ENCODE measurements at places on chromosomes 11 and 22.

DNA sequence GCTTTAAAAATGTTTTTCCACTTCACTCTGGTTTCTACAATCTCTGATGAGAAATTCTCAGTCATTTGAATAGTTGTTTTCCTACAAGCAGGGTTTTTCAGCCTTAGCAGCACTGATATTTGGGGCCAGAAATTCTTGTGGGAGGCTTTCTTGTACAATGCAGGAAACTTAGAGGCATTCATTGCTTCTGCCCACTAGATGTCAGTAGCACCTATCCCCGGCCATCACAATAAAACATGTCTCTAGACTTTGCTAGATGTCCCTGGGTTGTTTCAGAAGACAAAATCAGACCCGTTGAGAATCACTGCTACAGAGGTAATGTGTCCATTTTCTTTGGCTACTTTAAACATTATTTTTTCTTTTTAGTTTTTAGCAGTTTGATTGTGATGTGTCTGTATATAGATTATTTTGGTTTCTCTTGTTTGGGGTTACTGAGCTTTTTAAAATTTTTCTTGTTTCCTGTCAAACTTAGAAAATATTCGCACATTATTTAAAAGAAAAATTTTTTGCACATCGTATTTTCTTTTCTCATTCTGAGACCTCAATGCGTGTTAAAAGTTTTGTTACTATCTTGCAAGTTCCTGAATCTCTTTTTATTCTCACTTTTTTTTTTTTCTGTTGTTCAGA, 60.8 kb upstream of the CCDC179 start:
- DNase-seq = no peak

- no peak for DNase-seq
These were observed 16.9 kb downstream of the FXYD6 start for GRCh38 chr11:117859488-117860112.

DNA sequence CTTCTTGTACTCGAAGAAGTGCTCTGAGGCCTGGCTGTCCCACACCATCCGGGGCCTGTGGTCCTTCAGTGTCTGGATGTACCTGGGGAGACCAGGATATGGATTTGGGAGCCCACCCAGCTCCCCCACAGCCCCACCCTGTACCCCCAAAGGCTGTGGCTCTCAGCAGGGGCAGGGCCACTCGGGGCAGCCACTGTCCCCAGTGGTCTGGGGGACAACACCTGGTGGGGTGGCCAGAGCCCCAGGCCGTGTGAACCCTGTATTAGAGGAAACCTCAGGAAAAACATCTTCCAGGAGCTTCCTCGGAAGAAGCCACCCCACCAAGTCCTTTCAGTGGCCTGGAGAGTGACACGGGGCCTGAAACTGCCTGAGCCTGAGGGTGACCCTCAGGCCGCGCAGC, 27.8 kb downstream of the TSPAN4 start:
- DNase-seq = no peak

- DNase-seq = peak; percentile 7
These were observed 138.7 kb downstream of the TRIM29 start for GRCh38 chr11:119999220-119999619.

- DNase-seq = no peak
These were observed 354.8 kb downstream of the TENM4 start for GRCh38 chr11:79086056-79086455.

- DNase-seq = no peak
These were observed 6.2 kb downstream of the DUSP8 start for GRCh38 chr11:1565904-1566247.

DNA sequence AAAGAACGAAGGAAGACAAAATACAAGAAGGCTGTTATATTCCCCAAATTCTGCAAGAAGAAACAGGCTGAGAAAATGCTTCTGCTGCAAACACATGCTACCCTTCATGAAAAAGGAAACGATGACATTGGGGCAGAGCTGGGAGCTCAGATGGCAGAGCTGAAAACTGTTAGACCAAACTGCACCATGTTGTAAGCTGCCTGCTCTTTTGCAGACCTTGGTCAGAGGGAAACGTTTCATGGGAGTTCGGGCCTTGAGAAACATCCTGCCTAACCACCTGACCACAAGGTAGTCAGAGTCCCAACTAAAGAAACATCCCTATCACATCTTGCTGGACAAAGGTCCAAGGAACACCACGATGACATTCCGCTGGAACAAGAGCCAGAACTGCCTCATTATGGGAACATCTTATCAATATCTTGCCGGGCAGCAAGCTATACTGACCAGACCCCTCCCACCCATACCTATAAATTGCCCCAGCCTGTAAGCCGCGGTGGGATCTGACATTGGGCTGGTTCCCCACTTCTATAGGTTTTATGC, 110.7 kb upstream of the CTSC start:
- DNase-seq = no peak

GRCh38 chr11:110468121-110468520, 38.4 kb downstream of the FDX1 start:
- DNase-seq = no peak

DNA sequence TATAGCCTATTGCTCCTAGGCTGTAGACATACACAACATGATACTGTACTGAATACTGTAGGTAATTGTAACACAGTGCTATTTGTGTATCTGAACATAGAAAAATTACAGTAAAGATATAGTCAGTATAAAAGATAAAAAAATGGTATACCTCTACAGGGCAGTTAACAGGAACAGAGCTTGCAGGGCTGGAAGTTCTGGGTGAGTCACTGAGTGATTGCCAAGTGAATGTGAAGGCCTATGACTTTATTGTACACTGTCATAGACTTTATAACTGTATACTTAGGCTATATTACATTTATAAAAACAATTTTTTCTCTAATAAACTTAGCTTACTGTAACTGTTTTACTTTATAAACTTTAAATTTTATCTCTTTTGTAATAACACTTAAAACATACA, 332.4 kb upstream of the ARHGAP42 start:
- DNase-seq = no peak

- no peak for DNase-seq
These were observed 143.8 kb upstream of the DDI1 start for GRCh38 chr11:103892603-103893002.

DNA sequence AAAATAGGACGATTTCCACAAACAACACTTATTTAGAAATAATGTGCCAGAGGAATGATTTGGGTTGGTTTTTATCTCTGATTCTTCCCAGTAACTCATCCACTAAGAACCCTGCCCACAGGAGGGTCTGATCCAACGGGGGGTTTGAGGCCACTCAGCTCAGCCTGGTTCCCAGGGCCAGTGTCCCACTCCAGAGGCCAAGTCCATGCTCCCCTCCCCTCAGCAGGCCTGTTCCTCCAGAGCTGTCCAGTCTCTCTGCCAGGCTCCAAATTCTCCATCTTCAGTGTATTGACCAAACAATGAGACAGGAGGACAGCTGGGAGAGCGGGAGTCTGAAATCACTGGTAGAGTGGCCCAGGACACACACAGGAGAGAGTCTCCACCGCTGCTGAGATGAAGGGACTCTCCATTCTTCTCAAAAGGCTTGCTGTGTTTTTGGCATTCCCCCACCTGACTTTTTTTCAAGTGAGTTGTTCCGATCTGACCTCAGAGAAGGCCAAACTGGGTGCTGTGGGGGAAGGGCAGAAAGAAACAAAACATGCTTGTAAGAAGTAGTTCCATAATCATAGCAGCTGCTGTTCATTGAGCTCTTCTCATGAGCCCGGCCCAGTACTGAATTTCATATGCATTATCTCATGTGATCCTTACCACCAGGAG, 17.6 kb upstream of the SCN2B start:
- DNase-seq = no peak

DNA sequence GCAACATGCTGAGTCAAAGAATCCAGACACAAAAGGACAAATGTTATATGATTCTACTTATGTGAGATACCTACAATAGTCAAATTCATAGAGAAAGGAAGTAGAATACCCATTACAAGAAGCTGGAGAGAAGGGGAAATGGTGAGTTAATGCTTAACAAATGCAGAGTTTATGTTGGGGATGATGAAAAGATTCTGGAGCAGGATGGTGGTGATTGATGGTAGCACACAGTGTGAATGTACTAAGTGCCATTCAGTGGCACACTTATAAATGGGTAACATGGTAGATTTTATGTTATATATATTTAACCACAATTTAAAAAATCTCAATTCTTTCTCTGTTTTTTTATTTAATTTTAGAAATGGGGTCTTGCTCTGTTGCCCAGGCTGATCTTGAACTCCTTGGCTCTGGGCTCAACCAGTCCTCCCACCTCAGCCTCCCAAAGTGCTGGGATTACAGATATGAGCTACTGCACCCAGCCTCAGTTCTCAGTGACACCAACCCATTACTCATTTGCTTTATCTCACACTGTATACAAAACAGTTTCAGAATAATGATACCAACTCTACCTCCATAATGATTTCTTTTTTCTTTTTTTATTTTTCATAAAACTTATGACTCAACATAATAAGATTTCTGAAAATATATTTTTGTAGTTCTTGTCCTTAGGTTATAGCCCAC, 9.6 kb upstream of the RELA start:
- DNase-seq = no peak

DNA sequence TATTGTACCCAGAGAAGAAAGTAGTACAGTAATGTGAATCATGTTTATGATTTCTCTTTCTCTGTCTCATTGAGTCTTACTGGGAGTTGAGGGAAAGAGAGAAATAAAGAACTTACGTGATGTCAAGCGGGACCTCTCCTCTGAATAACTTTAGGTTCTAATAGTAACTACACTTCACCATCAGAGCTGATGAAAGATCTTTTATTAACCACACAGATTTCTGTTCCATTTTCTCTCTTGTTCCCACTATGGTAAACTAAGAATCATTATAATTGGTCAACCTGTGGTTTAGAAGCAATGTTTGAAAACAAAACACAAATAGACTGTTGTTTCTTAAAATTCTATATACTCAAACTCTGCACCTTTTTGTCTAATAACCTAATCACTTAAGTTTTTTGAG, 142.3 kb downstream of the ELP4 start:
- no peak for DNase-seq

DNA sequence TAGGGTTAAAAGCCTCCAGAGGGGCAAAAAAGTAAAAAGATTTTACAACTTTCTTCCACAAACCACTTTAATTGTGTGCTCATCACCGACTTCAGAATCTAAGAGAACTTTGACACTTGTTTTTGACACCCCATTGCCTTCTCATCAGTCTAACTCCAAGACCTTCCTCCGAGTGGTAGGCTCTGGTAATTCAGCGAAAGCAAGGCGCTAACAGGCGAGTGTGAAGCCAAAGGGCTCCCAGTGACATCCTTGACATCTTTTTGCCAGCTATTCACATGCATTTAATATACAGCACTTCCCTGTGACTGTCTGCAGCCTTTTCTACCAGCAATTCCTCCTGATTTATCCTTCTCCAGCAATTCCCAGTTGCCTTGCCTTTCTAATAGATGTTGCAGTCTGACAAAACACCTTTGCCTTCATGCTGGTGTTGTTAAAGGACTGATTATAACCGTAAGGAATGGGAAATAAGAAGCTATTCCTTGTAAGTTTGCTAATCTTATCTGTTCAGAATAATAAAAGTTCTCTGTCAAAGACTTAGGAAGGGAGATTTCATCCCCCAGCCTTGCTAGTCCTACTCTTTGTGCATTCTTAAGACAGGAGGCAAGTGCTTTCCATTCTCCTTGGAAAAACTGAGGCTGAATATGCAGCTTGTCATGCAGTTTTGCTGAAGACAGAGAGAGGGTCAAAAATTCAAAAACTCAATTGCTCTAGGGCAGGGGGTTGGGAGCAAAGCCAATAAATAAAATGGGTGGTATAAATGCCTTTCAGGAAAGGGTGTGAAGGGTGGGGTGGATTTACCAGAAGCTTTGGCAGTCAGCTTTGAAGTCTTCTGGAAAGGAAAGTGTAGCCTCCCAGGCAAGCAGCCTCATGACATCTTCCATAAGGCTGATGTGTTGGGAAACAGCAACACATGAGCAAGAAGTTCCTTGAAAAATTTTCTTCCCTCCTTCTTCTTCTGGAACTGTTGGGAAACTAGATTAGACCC, 39.1 kb downstream of the SNX19 start:
- DNase-seq = no peak

GRCh38 chr11:64006398-64006797, 20.2 kb downstream of the OTUB1 start:
- DNase-seq = no peak

- no peak for DNase-seq
These were observed 17.3 kb downstream of the RNH1 start for GRCh38 chr11:489610-490185.

- DNase-seq = no peak
These were observed 188.4 kb downstream of the SOX6 start for GRCh38 chr11:16167706-16168487.

- peak; percentile 4 for DNase-seq
These were observed 75.9 kb upstream of the PRR5 start for GRCh38 chr22:44625981-44626687.

DNA sequence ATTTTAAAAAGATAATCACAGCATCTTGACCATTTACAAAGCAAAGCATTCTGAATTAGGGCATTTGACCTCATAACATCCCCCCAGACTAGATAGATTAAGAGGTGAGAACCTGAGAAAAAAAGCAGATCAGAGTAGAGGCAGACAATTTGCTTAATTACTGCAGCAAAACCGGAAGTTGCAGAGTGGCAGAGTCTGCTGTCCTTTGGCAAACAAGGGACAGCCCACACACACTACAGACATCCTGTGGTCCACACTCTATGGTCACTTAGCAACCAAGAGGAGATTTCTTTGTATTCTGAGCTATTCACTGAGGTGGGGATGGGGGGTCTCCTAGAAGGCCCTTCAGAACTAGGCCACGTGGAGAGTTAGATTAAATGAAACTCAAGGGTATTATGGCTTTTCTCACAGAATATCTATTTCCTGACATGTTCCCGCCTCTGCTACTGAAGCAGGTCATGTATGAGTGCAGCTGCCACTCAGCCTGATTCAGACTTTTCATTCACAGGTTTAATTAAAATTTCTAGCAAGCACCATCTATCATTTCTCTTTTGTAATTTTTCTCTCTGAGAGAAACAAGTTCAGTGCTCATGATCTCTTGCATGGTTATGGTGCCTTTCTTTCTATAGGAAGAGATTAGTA, 48.5 kb downstream of the SVIP start:
- no peak for DNase-seq

DNA sequence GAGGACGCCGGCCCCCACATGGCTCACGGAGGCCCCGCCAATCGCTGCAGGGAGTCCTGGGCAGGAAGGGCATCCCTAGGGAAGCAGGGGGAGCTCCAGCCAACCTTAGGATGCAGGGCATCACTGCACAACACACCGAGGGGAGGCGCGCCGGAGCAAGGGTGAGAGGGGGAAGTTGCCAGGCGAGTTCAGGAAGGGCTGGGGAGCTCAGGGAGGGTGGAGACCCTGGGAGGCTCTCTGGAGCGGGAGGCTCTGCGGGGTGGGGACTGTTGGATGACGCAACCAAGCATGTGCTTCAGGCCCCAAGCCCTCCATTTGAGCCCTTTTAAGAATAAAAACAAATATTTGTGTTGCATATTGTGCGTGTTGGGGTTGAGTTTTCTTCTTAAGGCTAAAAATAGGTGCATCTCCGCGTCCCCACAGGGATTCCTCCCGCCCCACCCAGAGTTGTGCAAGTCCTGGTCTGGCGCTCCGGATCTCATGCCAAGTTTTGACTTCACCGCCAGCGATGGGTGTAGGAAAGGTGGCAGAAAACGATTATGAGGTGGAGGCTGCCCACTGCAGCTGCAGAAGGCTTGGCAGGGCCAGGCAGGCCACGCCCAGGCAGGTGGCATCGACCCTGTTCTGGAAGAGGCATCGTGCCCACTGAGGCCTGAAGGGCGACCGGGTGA, 65.2 kb downstream of the WNT7B start:
- DNase-seq = no peak

All from NCI-H524 treated with DMSO at 0.1 percent for 48 hours (cell line).